ENCODE measurements at places on chromosomes 1 and 21.

GRCh38 chr1:40712997-40713396 is 21.5 kb downstream of the NFYC start:
- DNase-seq: no peak

DNA sequence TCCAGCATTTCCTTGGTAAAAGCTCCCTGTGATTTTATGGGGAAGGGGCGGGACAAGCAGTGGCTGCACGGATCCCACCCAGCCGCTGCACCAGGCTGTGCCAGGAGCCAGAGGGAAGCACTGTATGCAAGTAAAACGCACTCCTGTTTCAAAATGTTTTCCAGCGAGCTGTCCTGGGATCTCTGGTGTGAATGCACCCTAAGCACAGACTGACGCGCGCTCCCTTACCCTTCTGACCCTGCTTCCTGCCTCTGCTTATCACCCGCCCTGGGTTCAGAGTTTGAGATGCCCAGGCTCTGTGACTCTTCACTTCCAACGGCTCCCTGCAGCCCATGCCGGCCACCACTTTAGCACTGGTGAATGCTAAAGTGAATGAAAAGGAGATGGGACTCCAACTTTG is 131.2 kb downstream of the RHOU start:
- no peak for DNase-seq

- DNase-seq: no peak
Observed at GRCh38 chr21:37903396-37903795, 12.9 kb downstream of the KCNJ6 start.

GRCh38 chr1:210092366-210092765 is 140.2 kb upstream of the SERTAD4 start:
- DNase-seq: no peak

- no peak for DNase-seq
Observed at GRCh38 chr1:183956559-183957188, 80.9 kb downstream of the COLGALT2 start.
